ENCODE measurements at places on chromosomes 6 and 20.

GRCh38 chr6:27748661-27749060 is 163.5 kb downstream of the OR2B2 start:
- no peak for DNase-seq

- DNase-seq: peak; percentile 81
These were observed 71.4 kb upstream of the TULP1 start for GRCh38 chr6:35583893-35584688.

DNA sequence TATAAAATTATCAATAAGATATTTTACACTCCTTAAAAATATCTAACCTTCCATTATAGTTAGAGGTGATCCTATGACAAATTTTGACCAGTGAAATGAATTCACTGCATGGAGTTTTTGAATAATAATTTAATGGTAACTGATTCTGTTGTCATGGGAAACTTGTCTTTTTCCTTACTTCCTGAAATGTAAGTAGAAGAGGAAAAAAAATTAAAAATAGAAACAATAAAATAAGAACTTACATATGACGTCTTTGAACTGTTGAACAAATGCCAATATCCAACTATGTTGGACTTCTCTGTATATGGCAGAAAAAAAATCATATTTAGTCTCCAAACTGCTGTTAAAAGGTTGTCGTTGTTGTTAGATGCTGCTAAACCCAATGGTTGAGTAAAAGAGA is 26.3 kb downstream of the PPP1R14C start:
- DNase-seq: no peak

GRCh38 chr6:8914700-8915099 is 479.4 kb upstream of the SLC35B3 start:
- no peak for DNase-seq

DNA sequence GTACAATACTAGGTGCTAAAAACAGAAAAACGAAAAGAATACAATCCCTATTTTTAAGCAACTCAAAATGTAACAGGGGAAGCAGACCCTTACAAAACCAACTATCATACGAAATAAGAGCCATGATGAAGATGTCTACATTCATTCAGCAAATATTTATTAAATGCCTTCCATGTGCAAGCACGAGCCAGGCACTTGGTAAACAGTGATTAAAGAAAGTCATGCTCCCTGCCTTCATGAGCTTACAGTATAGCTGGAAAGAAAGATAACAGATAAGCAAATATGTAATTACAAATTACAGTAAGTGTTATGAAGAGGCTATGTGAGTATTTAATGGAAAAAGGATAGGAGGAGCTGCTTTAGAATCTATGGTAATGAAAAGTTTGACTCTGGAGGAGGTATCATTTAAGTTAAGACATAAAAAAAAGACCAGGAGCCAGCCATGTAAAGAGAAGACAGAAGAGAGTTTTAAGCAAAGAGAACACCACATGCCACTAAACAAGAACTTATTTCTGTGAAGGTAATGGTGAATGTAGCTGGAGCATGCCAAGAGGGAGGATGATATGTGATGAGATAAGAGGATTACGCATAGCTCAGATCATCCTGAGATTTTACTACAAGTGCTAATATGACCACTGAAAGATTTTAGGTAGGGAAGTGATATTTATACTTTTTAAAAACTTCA is 19.3 kb upstream of the COX7A2 start:
- no peak for DNase-seq

DNA sequence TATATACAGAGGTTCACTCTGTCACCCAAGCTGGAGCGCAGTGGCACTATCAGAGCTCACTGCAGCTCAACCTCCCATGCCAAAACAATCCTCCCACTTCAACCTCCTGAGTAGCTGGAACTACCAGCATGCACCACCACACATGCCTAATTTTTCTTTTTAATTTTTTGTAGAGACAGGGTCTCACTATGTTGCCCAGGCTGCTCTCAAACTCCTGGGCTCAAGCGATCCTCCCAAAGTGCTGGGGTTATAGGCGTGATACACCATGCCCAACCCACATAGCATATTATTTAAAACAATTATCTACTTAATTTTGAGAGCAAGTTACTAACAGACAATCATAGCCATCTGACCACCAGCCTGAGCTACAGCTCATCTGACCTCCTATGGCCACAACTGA is 459.9 kb upstream of the JARID2 start:
- DNase-seq: no peak

GRCh38 chr6:35719404-35719829 is 17.4 kb upstream of the ARMC12 start:
- no peak for DNase-seq

- DNase-seq: peak; percentile 88
These were observed 394 bp downstream of the AKAP12 start for GRCh38 chr6:151240036-151240685.

DNA sequence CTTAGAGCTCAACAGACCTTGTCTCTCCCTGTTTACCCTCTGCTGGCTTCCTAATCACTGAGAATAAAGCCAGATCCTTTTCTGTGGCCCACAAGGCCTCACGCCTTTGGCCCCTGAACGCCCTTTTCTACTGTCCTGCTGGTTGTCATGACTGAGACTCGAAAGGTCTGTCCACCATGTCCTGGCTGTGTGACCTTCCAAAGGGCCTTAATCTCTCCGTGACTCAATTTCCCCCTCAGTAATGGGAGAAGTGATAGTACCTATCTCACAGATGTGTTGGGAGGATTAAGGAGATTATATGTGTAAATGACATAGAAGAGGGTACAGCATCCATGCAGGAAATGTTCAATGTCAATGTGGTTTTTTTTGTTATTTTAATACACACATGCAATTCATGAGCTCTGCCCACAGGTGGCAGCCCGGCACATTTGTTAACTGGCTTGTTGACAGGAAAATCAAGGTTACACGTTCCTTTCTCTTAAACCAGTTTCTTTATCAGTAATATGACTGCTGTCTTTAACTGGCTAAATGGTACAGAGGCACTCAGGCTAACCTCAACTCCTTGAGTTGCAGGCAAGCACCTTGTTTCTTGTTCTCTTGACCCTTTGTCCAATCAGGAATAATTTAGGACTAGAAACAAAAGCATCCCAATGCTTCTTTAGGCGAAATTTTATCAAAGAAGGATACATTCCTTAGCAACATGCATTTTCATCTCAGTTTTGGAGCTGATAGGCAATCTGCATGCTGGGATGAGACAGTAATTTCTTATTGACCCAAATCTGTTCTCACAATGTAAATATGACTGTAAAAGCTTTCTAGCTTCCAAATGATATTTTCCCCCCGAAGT is 16.6 kb downstream of the SLC22A1 start:
- DNase-seq: peak; percentile 45
